ENCODE measurements at places on chromosomes 5 and 9.

GRCh38 chr5:178234750-178235587, 2.4 kb upstream of the PHYKPL start:
- H3K27ac ChIP-seq, result no peak overlapping the region
- H3K27me3 ChIP-seq, result no peaks in the 10 kb centered on the region
- peak; percentile 60 for DNase-seq

DNA sequence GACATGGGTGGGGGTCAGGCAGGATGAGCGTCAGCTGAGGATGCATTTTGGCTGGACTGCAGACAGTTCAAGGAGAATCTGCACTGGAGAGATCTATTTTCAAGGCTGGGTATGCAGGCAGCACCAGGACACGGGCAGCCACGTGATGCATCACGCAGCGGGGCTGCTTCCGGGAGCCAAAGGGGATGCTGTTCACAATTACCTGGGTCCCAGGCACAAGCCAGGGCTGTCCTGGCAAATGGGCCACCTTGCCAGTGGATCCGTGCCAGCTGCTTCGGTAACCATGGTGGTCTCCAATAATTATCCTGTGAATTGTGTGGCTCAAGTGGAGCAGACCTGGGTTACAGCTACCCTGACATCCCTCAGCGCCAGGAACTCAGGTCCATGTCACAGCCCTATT, 17.5 kb downstream of the DBH start:
- H3K27ac ChIP-seq, result no peak overlapping the region
- no peak overlapping the region for H3K4me3 ChIP-seq
- DNase-seq, result no peak
- peaks cover 93% of the 10 kb centered on the region for H3K27me3 ChIP-seq
- H3K36me3 ChIP-seq, result no peaks in the 10 kb centered on the region

- DNase-seq, result peak; percentile 44
- peak overlapping the region; percentile 59 for H3K27ac ChIP-seq
- H3K36me3 ChIP-seq, result peaks cover 3% of the 10 kb centered on the region
- no peak overlapping the region for H3K4me3 ChIP-seq
- H3K27me3 ChIP-seq, result no peaks in the 10 kb centered on the region
Observed at GRCh38 chr5:34053133-34053532, 10.1 kb upstream of the C1QTNF3 start.

- H3K36me3 ChIP-seq, result no peaks in the 10 kb centered on the region
- no peak overlapping the region for H3K4me3 ChIP-seq
- H3K4me1 ChIP-seq, result no peaks in the 10 kb centered on the region
- no peaks in the 10 kb centered on the region for H3K27me3 ChIP-seq
Observed at GRCh38 chr5:128252756-128253155, 169.2 kb downstream of the SLC12A2 start.

DNA sequence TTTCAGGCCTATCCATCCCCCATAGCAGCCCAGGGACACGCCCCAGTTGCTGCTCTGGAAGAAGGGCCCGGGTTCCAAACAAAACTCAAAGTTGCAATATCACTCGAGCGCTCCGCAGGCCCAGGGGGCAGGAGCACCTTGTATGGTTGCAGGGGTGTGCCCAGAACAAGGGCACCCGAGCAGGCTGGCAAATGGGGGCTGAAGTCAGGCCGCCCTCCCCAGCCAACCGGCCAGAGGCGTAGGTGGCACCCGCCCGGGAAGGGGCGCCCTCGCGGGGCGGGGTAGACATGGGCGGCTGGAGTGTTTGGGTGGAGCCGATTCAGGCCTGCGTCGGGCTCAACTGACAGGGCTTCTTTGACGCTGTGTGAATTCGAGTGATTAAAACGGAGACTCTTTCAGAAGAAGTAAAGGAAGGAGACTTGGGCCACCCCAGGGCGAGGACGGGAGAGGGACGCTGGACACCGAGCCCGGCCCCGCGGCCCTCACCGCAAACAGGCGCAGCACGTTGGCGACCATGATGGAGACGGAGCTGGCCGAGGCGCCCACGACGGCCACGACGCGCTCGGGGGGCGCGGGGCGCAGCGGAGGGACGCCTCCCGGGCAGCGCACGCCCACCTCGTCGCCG, 1.1 kb downstream of the GRM6 start:
- H3K36me3 ChIP-seq, result no peaks in the 10 kb centered on the region
- H3K4me3 ChIP-seq, result no peak overlapping the region
- H3K4me1 ChIP-seq, result peaks cover 2% of the 10 kb centered on the region
- H3K27me3 ChIP-seq, result peaks cover 23% of the 10 kb centered on the region
- no peak for DNase-seq

GRCh38 chr5:157160001-157160400, 6.1 kb downstream of the GARIN3 start:
- no peak overlapping the region for H3K4me3 ChIP-seq
- no peak overlapping the region for H3K27ac ChIP-seq
- no peak for DNase-seq
- peaks cover 10% of the 10 kb centered on the region for H3K27me3 ChIP-seq
- H3K36me3 ChIP-seq, result no peaks in the 10 kb centered on the region
- no peaks in the 10 kb centered on the region for H3K4me1 ChIP-seq

DNA sequence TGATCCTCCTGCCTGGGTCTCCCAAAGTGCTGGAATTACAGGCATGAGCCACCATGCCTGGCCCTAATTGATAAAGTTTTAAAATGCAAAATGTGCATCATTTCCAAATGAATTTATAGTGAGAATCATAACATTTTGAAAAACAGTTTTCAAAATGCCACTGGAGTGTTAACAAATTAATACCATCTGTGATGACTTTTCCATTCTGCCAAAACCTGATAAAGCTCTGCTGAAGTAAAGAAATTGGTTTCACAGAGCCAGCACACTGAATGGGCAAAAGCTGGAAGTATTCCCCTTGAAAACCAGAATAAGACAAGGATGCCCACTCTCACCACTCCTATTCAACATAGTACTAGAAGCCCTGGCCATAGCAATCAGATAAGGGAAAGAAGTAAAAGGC, 89.6 kb downstream of the MUSK start:
- no peak overlapping the region for H3K27ac ChIP-seq
- H3K27me3 ChIP-seq, result no peaks in the 10 kb centered on the region
- H3K36me3 ChIP-seq, result no peaks in the 10 kb centered on the region
- H3K4me1 ChIP-seq, result no peaks in the 10 kb centered on the region
- DNase-seq, result no peak
- H3K4me3 ChIP-seq, result no peak overlapping the region

DNA sequence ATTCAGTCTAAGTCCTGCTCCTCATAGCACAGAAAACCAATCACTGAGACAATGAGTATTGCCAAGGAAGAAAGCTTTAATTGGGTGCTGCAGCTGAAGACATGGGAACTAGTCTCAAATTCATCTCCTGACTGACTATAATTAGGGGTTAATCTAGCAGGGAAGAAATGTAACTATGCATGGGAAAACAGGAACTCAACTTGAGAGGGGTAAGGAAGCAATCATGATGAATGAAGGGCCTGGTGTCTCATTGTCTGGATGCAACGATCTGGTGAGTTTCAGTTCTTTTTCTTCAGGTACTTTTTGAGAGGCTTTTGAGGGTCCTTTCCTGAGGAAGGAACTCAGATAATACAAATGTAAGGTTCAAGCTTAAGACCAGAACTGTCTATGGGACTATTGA, 24.0 kb upstream of the OCLN start:
- H3K36me3 ChIP-seq, result no peaks in the 10 kb centered on the region
- no peak for DNase-seq
- H3K27ac ChIP-seq, result no peak overlapping the region
- no peak overlapping the region for H3K4me3 ChIP-seq

DNA sequence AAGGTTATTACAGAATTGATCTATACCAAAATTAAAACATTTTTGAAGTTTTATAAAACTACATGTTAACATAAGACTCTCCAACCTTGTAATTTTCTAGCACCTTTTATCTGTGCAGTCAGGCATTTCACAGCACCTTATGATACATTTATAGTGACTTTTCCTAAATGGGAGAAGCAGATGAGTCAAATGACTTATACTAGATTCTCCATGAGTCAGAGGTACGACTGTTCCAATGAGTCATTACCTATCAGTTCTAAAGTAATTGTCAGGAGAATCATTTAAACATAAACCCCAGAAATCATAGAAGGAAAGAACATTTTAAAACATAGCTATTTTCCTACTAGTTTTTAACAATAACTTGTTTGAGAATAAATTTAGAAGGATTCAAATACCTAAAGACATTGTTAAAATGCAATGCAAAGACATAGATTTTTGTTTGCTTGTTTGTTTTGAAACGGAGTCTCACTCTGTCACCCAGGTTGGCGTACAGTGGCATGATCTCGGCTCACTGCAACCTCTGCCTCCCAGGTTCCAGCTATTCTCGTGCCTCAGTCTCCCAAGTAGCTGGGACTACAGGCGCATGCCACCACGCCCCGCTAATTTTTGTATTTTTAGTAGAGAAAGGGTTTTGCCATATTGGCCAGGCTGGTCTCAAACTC, 34.7 kb upstream of the DMXL1 start:
- no peaks in the 10 kb centered on the region for H3K27me3 ChIP-seq
- no peak overlapping the region for H3K27ac ChIP-seq
- H3K4me3 ChIP-seq, result no peak overlapping the region
- H3K4me1 ChIP-seq, result peaks cover 1% of the 10 kb centered on the region
- H3K36me3 ChIP-seq, result no peaks in the 10 kb centered on the region

All from mesenchymal stem cell (in vitro differentiated cells and primary cell).